ENCODE measurements at places on chromosomes 6 and 20.

DNA sequence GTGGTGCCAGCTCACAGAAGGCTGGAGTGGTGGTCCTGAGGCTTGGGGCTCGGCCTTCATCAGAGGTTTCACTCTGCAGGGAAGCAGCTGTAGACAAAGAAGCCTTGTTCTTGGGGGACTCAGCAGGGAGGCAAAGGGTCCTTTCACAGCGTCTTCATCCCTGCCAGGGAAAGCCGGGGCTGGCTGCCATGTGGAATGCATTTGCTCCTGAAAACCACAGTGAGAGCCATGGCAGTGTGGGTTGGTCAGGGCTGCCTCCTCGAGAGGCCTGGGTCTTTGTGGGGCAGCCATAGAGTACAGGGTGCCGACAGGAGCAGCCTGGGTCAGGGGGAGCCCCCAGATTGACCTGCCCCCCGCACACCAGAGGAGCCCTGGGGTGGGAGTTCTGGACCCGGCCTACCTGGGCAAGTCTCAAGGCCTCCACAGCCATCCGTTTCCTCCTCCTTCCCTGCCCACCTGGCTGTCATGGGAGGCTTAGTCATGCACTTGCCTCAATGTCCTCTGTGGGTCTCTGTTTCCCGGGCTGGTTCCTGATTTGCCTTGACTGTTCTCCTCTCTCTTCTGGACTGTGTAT, 144.0 kb downstream of the CDC5L start:
- H3K4me3 ChIP-seq = no peak overlapping the region
- H3K27ac ChIP-seq = no peak overlapping the region
- DNase-seq = no peak
- H3K27me3 ChIP-seq = no peaks in the 10 kb centered on the region
- no peaks in the 10 kb centered on the region for H3K4me1 ChIP-seq
- H3K36me3 ChIP-seq = no peaks in the 10 kb centered on the region

- no peak for DNase-seq
- no peaks in the 10 kb centered on the region for H3K36me3 ChIP-seq
- no peaks in the 10 kb centered on the region for H3K27me3 ChIP-seq
- no peak overlapping the region for H3K4me3 ChIP-seq
- no peaks in the 10 kb centered on the region for H3K4me1 ChIP-seq
Observed at GRCh38 chr6:148287623-148288333, 54.9 kb upstream of the SASH1 start.

DNA sequence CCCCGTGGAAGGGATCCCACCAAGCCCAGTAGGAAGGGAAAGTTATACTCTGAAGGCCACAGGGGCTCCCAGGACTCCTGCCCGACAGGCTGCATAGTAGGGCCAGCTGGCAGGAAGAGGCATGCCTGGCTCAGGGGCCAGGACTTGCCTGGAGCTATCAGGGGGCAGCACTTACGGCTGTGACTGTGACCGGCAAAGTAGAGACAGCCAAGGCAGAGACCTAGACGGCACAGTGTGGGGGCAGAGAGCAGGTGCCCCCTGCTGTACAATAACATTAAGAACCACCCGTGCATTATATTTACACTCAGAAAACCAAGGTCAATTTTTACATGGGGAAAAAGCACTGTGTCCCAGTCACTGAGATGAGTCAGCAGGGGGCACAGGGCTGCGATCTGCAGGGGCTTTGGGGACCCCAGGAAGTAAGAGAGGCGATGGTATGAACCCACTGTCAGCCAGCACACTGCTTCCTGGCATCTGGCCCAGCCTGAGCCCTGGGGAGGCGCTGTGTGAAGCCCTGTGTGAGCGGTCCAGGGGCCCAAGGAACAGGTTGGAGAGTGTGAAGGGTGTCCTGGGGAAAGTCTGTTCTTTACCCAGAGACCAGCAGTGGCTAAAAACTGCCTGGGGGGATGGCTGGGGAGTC, 9.9 kb downstream of the CCDC167 start:
- no peak for DNase-seq
- no peaks in the 10 kb centered on the region for H3K27me3 ChIP-seq
- H3K4me3 ChIP-seq = no peak overlapping the region

- H3K27ac ChIP-seq = no peak overlapping the region
- H3K27me3 ChIP-seq = no peaks in the 10 kb centered on the region
- H3K4me3 ChIP-seq = no peak overlapping the region
- no peak for DNase-seq
Observed at GRCh38 chr6:117947234-117947633, 40.2 kb downstream of the SLC35F1 start.
